ENCODE measurements at places on chromosomes 11 and 22.

DNA sequence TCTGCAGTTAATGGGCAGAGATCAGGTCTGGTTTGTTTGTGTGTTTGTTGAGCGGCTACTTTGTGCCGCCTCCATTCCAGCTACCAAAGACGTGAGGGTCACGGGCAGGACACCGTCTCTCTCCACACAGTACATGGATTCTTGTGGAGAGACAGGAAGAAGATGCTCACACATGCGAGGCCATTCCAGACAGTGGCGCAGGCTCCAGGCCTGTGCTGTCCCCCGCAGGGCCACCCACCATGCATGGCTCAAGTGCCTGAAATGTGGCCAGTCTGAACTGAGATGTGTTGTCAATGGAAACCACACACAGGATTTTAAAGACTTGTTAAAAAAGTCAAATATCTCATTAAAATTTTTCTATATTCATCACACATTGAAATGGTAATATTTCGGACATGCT lies 848.3 kb downstream of the TBC1D22A start:
- DNase-seq = no peak

DNA sequence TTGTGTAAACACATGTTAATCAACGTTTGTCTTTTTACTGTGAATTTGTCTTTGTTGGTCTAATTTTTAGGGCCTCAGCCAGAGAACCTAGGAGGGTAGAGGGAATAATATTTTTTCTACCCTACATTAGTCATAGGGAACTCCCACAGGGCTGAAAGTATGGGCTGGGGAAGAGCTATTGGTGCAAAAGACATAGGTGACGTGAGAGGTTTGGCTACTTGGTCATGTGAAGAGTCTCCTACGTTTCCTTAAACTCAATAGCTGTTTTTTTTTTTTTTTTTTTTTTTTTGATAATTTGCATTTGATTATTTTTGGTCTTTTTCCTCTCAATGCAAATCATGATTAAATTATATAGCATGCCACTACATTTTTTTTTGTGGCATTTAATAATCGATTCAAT lies 15.9 kb upstream of the MMP7 start:
- DNase-seq = no peak

GRCh38 chr22:21445437-21446127 lies 21.6 kb upstream of the TMEM191C start:
- no peak for DNase-seq

- no peak for DNase-seq
Measured at GRCh38 chr22:40782521-40782920, 36.6 kb downstream of the SLC25A17 start.

DNA sequence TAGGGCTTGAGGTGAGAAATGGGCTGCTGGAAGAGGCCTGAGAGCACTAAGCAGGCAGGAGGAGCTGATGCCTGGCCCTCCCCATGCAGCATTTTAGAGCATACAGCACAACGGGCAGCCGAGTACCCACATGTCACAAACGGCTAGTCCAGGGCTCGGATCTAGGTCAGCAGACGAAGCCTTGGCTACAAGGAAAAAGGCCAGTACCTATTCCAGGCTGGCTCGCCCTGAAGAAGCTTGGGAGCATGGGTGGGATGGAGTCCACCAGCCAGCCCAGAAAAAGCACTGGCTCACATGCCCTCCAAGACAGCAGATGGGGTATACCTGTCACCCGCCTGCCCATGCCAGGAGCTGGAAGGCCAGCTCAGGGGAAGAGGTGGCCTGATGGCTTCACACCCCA lies 9.6 kb downstream of the UFD1 start:
- no peak for DNase-seq

DNA sequence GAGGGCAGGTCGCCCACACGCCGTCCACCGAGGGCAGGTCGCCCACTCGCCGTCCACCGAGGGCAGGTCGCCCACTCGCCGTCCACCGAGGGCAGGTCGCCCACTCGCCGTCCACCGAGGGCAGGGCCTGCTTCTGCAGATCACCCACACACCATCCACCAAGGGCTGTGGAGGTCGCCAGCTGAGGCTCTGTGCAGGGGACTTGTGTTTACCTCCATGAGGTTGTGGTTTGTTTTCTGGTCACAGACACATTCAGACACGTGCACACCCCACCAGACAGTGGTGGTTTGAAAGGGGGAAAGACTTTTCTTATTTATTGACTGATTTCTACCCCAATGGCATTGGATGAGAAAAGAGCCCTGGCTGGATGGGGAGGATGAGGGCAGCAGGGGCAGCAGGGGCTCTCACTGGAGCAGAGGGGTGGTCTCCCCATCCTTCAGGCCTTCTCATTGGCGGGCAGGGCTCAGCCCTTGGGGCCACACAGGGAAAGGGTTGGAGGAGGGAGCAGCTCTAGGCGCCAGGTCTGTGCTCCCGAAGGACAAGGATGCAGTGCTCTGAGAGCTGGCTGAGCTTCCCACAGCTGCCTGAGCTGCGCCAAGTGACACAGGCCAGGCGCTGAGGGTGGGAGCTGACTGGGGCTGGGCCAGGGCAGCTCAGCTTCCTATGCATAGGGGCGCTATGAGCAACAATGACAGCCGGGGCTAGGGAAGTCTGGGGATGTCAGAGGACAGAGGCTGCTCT lies 252.6 kb upstream of the B3GAT1 start:
- no peak for DNase-seq

DNA sequence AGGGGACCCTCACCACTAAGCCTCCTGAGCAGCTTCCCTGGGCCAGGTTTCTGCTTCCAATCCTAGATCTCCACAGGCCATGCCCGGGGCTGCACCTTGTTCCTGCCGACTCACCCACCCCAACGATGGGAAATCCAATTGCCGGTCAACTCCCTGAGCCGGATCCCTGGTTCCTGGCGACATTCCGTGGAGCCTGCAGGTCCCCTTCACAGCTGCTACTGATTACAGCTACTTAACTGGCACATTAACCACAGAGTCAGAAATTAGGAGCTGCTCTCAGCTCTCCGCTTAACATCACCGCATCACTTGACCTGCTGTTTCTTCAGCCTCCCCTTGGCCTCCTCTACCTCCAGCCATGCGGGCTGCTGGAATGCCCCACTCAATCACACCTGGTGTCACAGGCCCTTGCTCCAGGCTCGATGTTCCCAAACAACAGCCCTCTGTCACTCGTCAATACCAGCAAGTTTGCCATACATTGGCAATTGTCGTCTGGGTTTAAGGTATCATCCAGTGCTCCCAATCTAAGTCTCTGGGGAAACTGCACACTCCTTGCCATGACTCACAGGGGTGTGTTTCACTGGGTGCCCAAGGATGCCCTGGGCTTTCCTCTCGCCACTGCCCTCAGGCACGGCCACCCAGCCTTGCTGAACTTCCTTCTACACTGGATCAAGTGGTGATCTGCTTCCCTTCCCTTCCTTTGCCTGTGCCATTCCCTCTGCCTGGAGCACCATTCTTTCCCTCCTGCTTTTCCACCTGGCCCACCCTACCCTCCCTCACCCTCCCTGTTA lies 181.0 kb downstream of the MN1 start:
- DNase-seq = no peak

- DNase-seq = no peak
Measured at GRCh38 chr11:132427611-132428010, 1057.2 kb downstream of the NTM start.

DNA sequence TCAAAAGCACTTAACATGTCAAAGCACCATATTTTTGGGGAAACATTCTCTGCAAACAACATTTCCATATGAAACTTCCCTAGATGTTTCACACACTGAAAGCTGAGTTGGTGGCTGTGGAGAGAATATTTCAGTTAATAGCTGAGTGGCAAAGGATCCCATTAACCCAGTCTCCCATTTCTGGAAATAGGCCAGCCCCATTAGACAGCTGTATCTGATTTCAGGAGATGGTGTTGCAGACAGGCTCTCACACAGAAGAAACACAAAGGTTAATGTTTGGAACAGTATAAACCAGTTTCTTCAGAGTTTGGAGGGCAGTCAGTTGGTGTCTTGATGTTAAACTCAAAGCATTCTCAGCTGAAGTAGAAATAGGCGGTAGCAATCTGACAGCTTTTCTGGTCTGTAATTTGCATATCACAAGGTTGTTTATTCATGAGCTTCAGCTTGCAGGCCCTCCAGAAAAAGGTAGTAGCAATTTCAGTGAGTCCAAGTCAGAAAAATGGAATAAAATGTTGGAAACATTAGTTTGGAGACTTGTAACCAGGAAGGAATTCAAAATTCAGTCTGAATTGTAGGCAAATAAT lies 15.5 kb upstream of the ZBTB44 start:
- DNase-seq = no peak

DNA sequence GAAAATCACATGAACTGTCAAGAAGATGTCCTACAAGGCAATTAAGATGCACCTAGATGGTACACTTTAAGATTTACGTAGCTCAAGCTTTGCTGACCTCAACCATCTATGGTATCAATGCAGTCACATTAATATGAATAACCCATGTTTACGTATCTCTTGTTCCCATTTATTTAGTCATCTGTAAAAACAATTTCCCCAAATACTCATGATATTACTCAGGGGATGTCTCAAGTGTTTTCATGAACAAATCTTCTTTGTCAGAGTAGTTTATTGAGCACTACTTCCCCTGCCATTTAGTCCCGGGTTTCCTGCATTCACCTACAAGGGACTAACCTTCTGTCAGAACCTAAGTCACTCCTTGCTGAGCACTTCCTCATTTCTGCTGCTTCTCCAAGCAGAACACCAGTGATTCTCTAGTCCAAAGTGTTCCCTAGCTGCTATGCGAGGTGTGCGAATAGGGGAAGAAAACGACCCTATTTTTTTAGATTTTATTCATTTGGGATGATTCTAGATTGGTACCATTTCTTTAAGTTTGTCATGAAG lies 554.3 kb upstream of the LRRC4C start:
- DNase-seq = no peak

DNA sequence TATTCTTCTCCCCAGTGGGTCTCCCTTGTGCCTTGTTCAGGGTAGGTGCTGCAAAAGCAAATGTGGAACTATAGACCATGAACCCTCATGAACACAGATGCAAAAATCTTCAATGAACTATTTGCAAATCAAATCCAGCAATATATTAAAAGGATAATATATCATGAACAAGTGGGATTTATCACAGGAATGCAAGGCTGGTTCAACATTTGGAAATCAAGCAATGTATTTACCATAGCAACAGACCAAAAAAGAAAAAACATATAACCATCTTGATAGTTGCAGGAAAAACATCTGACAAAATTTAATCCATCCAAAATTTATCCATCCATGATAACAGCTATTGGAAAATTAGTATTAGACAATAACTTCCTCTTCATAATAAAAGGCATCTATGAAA lies 11.4 kb upstream of the OSBPL5 start:
- no peak for DNase-seq

- no peak for DNase-seq
Measured at GRCh38 chr22:35611891-35612576, 5.1 kb downstream of the MB start.

- no peak for DNase-seq
Measured at GRCh38 chr11:88480223-88480622, 142.7 kb upstream of the CTSC start.

GRCh38 chr11:114040706-114041211 lies 18.8 kb upstream of the ZBTB16 start:
- DNase-seq = no peak

GRCh38 chr11:37605229-37605628 lies 1007.2 kb upstream of the RAG2 start:
- DNase-seq = no peak

DNA sequence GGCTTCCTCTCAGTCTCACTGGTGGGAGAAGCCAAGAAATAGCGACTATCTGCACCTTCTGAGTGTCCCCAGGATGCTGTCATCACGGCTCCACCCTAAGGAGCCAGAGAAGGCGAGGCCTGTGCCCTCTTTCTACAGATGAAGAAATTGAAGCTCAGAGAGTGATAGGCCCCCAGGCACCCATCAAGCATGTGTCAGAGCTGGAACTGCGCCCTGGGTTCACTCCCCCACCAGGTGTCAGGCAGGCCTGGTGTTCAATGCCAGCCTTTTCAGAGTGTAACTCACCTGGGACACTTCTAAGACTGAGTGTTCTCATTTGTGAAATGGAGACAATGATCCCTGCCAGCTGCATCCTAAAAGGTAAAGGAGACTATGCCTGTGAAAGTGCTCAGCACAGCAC lies 127.3 kb upstream of the SEZ6L start:
- no peak for DNase-seq

GRCh38 chr11:76604626-76605241 lies 65.8 kb downstream of the LRRC32 start:
- no peak for DNase-seq

- DNase-seq = no peak
Measured at GRCh38 chr22:42887523-42888507, 30.7 kb upstream of the ARFGAP3 start.

- no peak for DNase-seq
Measured at GRCh38 chr11:19447150-19447566, 206.4 kb upstream of the E2F8 start.

- no peak for DNase-seq
Measured at GRCh38 chr22:47587361-47587760, 824.9 kb downstream of the TBC1D22A start.

GRCh38 chr11:31725176-31725575 lies 85.9 kb downstream of the PAX6 start:
- DNase-seq = no peak

- no peak for DNase-seq
Measured at GRCh38 chr11:68784653-68785052, 33.3 kb upstream of the TESMIN start.

GRCh38 chr22:46780453-46780852 lies 18.0 kb downstream of the TBC1D22A start:
- no peak for DNase-seq

All from stimulated activated CD8-positive, alpha-beta memory T cell treated with anti-CD3 and anti-CD28 coated beads, Interleukin-7, amount 100 ng/mL, for 24 hours (primary cell).